ENCODE measurements at places on chromosomes 11 and 22.

GRCh38 chr11:34960277-34960676 is 43.9 kb downstream of the PDHX start:
- no peak for DNase-seq

- no peak for DNase-seq
Measured at GRCh38 chr11:118334745-118335144, 7.8 kb downstream of the CD3D start.

GRCh38 chr11:71101606-71102005 is 150.8 kb downstream of the SHANK2 start:
- DNase-seq = no peak

GRCh38 chr22:20786536-20786979 is 12.6 kb downstream of the SERPIND1 start:
- no peak for DNase-seq

DNA sequence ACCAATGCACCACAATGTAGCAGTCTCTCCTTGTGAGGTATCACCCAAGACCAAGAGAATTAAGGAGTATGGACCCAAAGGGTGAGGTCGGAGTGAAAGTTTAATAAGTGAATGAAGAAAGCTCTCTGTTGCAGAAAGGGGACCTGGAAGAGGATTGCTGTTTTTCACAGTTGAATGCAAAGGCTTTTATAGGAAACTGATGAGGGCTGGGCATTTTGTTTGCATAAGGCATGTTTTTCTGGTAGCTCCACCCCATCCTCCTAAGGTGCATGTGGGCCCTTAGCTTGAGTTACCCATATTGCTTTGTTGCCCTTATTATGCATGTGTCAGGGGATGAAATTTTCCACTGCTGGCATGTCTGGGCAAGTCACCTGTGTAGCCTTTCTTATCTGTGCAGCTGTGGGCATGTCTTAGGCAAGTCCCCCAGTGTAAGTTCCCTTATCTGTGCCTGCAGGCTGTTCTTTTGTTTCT is 64.7 kb downstream of the BDNF start:
- DNase-seq = no peak
